GM23338 (cell line): ENCODE measurements at places on chromosomes 7 and 10. TPM values are rescaled to one million over a fixed set of nuclear protein-coding genes. Genes with fewer than 3 reads are reported as not detected.
A peak's percentile ranks its signal among the peaks of the same experiment; 100 is the strongest.

Gene AGMO
- 0.42 and 3.9 TPM in 2 replicates for total RNA-seq

Gene GIMAP8
- total RNA-seq = not detected in 2 replicates

DNA sequence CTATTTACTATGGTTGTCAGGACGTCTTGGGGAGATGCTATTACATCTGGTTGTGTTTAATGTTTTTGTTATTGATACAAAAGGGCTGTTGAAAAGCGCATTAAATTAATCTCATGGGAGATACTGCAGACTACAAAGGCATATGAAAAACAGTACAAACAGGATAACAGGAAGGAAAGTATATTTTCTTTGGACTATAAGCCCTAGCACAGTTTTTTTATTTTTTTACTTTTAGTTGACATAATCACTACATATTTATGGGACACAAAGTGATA lies 341.3 kb downstream of the ARL4A start:
- DNase-seq = no peak

DNA sequence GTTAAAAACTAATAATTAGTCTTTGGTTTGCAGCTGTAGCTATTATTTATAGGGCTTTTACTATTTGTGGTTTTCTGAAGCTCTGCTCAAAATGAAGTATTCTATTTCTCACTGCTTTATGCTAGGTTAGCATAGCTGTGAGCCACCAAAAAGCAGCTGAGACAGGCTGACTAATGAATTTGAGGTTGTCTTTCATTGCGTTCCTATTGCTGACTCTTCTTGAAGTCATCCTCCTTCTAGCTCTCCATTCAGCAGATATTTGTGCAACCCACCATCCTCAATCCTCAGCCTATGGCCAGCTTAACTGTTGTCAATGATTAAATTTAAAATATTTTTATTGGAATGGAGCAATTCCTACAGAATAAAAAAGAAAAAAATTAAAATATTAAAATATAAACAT lies 2.1 kb upstream of the RALA start:
- no peak for DNase-seq

GRCh38 chr7:35495377-35495776 lies 199.6 kb downstream of the HERPUD2 start:
- DNase-seq = no peak

- DNase-seq = peak; percentile 82
These were observed 27.3 kb upstream of the NRG3 start for GRCh38 chr10:81847675-81848074.

Gene ZNF804B
- not detected in 2 replicates for total RNA-seq

GRCh38 chr7:142750321-142750938 lies 1.2 kb downstream of the PRSS1 start:
- DNase-seq = no peak

GRCh38 chr7:83930262-83930661 lies 264.3 kb downstream of the SEMA3A start:
- no peak for DNase-seq

- DNase-seq = no peak
These were observed 212.7 kb downstream of the TAX1BP1 start for GRCh38 chr7:27952456-27953285.

DNA sequence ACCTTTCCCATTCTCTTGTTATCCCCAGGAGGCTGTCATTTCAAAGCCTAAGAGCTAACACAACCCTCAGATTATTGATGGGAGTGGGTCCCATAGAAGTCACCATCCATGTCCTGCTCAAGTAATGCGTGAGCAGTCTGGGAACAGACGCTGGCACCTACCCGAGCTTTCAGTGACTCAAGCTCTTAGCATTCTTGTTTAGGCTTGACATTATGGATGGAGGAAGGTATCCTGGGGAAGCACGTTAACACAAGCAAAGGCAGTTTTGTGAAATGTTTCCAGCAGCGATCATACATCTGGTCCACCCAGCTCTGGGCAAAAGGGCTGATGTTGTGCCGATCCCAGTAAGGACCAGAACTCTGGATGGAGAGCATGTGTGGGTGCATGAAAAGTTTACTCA lies 30.0 kb upstream of the AUTS2 start:
- DNase-seq = no peak

Gene C10orf105
- total RNA-seq = 0.17 and 0.19 TPM in 2 replicates

DNA sequence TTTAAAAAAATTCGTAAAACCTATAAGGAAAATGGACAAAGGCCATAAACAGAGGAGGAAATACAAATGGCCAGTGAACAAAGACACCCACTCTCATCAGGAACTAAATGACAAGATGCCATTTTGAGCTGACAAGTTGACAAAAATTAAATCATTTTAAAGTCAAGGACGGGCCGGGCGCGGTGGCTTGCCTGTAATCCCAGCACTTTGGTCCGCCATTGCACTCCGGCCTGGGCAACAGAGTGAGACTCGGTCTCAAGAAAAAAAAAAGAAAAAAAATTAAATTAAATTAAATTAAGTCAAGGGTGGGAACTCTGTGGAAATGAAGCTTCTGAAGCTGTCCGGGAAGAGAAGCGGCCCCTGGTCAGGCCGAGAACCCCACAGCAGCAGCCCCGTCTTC lies 1.2 kb upstream of the NOM1 start:
- DNase-seq = no peak

DNA sequence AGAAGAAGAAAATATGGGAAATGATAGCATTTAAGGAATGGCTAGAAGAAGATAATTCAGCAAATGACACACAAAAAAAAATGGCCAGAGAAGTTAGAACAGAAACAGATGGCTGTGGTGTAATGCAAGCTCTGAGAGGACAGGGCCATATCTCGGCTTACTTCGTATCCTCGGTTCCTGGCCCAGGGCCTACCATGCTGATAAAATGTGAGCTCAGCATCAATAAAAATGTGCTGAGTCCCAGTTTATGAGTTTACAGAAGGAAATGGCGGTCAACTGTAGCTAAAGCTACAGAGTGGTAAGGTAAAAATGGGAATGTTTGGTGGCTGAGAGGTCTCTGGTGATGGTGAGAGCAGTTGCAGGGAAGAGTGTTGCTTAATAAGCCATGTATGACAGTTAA lies 40.8 kb downstream of the HBP1 start:
- no peak for DNase-seq

- peak; percentile 70 for DNase-seq
These were observed 115.7 kb downstream of the TPK1 start for GRCh38 chr7:144720149-144720548.

DNA sequence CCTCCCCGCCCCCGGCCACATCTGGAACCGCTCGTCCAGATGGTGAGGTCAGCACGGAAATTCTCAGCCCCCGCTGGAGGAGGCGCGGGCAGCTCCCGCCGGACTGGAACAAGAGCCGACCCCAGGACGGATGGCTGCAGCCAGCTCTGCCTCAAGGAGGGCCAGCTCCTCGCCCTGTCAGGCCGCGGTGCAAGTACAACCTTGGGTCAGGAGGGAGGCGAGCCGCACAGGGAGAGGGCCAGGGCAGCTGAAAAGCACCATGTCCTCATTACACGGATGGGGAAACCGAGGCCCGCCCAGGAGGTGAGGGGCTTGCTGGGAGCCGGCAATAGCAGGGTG lies 3.8 kb upstream of the GRIFIN start:
- DNase-seq = no peak

- DNase-seq = no peak
These were observed 44.6 kb downstream of the TMEM168 start for GRCh38 chr7:112745635-112746034.

DNA sequence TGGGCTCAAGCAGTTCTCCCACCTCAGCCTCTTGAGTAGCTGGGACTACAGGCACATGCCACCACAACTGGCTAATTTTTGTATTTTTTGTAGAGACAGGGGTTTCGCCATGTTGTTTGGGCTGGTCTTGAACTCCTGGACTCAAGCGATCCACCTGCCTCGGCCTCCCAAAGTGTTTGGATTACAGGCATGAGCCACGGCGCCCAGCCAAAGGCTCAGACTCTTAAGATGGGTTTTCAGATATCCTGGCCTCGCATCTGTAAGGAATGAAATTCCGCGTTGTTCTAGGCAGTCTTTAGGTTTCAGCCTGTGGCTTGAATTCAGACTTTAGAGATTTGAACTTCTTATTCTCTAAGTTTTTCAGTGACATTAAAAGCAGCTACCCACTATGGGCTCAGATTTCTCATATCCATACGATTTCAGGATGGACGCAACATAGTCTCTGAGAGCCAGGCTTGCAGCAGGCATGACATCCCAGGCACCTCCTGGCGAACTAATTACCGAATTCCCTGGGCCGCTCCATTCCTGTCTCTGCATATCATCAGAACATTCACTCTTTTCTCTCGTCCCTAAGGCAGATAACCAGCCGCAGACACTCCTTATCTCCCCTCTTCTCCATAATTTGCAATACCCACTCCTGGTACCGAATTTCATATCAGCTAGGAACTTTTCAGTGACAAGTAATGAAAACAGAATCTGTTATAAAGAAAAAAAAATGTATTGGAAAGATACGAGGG lies 29.7 kb downstream of the IL15RA start:
- no peak for DNase-seq

GRCh38 chr10:79244068-79244442 lies 103.2 kb upstream of the PPIF start:
- no peak for DNase-seq

Gene PSMA2
- 178 and 214 TPM in 2 replicates for total RNA-seq

DNA sequence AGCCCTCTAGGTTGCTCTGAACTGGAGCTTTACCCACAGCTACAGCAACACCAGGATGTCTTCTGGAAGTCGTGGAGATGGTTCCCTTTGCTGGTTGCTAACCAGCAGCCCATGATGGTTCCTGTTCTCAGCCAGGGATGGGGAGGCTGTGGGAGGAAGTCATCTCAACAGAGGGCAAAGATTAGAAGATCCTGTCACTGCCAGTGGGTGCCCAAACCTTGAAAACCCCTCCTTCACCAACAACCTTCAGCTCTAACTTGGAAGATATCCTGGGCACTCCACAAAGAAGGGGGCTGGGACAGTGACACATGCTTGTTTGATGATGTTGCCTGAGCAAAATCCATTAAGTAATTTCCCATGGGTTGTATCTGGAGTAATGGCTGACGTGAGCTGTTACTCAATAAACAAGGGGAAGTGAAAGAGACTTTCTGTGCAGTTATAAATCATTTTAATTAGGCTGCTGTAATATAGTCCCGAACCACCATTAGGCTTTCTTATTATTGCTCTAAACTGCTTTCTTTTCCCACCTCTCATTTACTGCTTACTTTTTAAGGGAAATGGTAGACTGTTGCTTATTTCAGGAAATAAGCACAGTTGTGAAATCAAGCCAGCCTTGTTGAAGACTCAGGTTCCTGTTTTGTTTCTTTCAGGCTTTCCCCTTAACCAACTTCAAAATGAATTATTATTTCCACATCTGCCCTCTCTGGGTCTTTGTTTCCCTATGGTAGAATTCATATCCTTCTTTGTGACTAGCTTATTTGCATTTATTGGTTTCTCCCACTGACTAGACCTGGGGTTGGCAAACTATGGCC lies 124.8 kb downstream of the PPP1R17 start:
- no peak for DNase-seq

Gene CCAR1
- total RNA-seq = 84.1 and 118 TPM in 2 replicates

GRCh38 chr7:12226756-12227155 lies 15.7 kb downstream of the TMEM106B start:
- no peak for DNase-seq

Gene IGF2BP3
- 183 and 209 TPM in 2 replicates for total RNA-seq

GRCh38 chr10:131891196-131891928 lies 9.4 kb upstream of the PPP2R2D start:
- DNase-seq = peak; percentile 62

DNA sequence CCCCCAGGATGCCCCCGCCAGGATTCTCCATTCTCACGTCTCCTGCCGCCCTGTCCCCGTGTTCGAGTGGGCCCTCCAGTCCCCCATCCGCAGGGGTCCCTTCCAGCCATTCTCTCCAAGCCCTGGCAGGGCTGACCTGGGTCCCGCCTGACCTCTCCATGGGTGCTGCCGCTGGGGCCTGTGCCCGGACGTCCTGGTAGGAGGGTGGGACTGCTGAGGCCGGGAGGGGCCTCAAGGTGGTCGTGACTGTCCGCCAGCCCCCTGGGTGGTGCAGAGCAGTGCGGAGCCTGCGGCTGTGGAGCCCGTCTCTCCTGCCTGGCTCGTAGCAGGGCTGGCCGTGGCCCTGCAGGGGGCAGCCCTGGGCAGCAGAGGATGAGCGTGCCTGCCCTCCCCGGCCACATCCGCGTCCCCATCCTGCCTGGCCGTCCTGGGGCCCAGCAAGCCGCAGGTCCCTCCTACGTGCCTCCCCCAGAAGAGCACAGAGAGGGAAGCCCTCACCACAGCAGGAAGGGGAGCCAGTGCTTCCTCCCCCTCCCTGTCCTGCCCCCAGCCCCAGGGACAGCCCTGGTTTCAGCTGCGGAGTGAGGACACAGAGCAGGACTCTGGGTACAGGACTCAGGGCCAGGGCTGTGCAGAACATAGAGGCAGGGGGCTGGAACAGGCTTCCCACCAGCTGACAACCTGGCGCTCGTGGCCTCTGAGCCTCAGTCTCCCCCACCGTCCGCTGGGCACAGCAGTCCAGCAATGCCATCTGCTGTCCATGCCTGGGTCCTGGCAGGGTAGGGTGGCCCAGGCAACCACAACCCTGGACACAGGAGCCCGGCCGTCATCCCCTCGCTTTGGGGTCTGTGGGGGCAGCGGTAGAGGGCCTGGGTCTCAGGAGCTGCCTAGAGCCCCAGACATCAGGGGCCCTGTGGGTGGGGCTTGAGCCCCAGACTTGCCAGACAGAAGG lies 1.5 kb upstream of the GRIFIN start:
- peak; percentile 86 for DNase-seq

Gene PTPN20
- total RNA-seq = not detected in 2 replicates

Gene BHLHA15
- 8.3 and 10.9 TPM in 2 replicates for total RNA-seq

Gene GJD4
- 0.35 TPM in 1 of 2 replicates, not detected in the other for total RNA-seq

Gene TNS3
- 20.6 and 28.7 TPM in 2 replicates for total RNA-seq

Gene MALRD1
- 0.42 and 1.1 TPM in 2 replicates for total RNA-seq

DNA sequence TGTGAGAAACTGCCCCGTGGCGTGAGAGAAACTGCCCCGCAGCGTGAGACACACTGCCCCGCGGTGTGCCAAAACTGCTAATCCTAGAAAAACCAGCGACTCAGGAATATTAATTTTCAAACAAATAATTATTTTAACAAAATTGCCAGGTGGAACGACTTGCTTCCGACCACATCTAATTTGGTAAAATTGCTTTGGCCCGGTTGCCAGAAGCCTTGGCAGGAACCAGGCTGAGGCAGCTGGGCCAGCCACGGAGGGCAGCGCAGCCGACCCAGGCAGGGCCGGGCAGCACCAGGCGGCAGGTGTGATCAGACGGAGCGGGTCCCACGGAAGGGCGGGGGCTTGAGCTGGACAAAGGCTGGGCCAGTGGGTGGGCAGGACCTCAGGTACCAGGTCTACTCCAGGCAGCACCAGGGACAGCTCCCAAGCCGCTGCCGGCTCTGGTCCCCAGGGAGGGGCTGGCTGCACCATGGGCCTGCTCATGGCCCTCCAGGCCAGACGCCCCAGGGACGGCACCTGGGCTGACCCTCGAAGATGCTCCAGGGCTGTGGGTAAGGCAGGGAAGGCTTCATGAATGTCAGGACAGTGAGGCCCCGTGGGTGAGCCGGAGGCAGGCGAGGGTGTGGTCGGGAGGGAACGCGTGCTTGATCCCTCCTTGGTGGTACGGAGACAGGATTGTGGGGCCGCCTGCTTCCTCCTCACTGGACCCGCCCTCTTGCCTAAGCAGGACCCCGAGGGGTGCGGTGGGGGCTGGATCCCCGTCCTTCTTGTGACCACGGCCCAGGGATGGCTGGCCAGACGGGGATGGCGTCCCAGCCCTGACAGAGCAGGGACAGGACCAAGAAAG lies 7.7 kb upstream of the ADGRA1 start:
- DNase-seq = peak; percentile 79

GRCh38 chr10:86770412-86770960 lies 14.1 kb downstream of the BMPR1A start:
- peak; percentile 58 for DNase-seq

GRCh38 chr10:663466-663751 lies 26.1 kb downstream of the DIP2C start:
- no peak for DNase-seq

GRCh38 chr10:106672517-106673175 lies 491.9 kb downstream of the SORCS1 start:
- no peak for DNase-seq
